ENCODE measurements at places on chromosomes 16 and 17. TPM values are rescaled to one million over a fixed set of nuclear protein-coding genes. Genes with fewer than 3 reads are reported as not detected.

Gene GPR179
- 0.11 TPM for total RNA-seq

GRCh38 chr17:33873201-33873617 is 381.9 kb upstream of the CCL2 start:
- no peak for DNase-seq

Gene GUCY2D
- total RNA-seq, result not detected

DNA sequence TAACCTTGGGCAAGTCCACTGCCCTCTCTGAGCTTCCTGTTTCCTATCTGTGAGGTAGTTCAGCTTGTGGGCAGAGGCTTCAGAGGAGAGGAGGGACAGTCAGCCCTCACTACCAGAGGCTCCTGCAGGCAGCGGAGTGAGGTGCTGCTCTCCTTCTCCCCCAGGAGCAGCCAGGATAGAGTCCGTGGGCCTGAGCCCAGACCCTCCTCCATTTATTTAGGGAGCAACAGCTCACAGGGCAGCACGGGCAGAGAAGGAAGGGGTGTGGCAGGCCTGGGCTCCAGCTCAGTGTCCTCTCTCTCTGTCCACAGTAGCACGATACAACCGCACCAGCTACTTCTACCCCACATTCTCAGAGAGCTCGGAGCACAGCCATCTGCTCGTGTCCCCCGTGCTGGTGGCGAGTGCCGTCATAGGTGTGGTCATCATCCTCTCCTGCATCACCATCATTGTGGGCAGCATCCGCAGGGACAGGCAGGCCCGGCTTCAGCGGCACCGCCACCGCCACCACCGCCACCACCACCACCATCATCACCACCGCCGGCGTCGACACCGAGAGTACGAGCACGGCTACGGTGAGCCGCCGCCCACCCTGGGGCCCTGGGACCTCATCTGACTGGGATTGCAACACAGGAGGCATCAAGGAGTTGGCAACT is 42.3 kb downstream of the BEAN1 start:
- no peak for DNase-seq

Data from naive thymus-derived CD8-positive, alpha-beta T cell (primary cell).